ENCODE measurements at places on chromosomes 6 and 20. TPM values are rescaled to one million over a fixed set of nuclear protein-coding genes. Genes with fewer than 3 reads are reported as not detected.

The ABHD16B gene
- polyA plus RNA-seq: not detected

The CRISP2 gene
- not detected for polyA plus RNA-seq

The RHAG gene
- 0.04 TPM for polyA plus RNA-seq

The RIPPLY2 gene
- polyA plus RNA-seq: 0.07 TPM

The RGS17 gene
- polyA plus RNA-seq: 0.32 TPM

The PPP1R16B gene
- polyA plus RNA-seq: 9.0 TPM

The FGD2 gene
- 10.1 TPM for polyA plus RNA-seq

The MYB gene
- 0.22 TPM for polyA plus RNA-seq

The PERP gene
- polyA plus RNA-seq: 12.4 TPM

The CST7 gene
- polyA plus RNA-seq: 35.0 TPM

The NRN1 gene
- polyA plus RNA-seq: 3.3 TPM

The SEMG1 gene
- not detected for polyA plus RNA-seq

The C20orf141 gene
- polyA plus RNA-seq: 1.4 TPM

The RSPO3 gene
- polyA plus RNA-seq: 1.3 TPM

The PACSIN1 gene
- 0.17 TPM for polyA plus RNA-seq

The NKAIN2 gene
- polyA plus RNA-seq: 0.67 TPM

The ARFGAP1 gene
- 50.8 TPM for polyA plus RNA-seq

The BMP2 gene
- polyA plus RNA-seq: 10.5 TPM

The TRIM15 gene
- not detected for polyA plus RNA-seq

The SALL4 gene
- polyA plus RNA-seq: 0.11 TPM

The PPIL6 gene
- polyA plus RNA-seq: 1.2 TPM

The RIPOR2 gene
- polyA plus RNA-seq: 7.5 TPM

The IRF4 gene
- polyA plus RNA-seq: 0.83 TPM

The CAGE1 gene
- not detected for polyA plus RNA-seq

The ULBP1 gene
- polyA plus RNA-seq: 0.22 TPM

The SNAP25 gene
- 10.1 TPM for polyA plus RNA-seq

The SMPD2 gene
- 4.7 TPM for polyA plus RNA-seq

The R3HDML gene
- not detected for polyA plus RNA-seq

The GSTA4 gene
- polyA plus RNA-seq: 18.1 TPM

The POU5F1 gene
- 1.4 TPM for polyA plus RNA-seq

The SPACA1 gene
- not detected for polyA plus RNA-seq

The RFX6 gene
- 1.0 TPM for polyA plus RNA-seq

Data from adipose tissue (tissue), 3 donors.